ENCODE measurements at places on chromosomes 12 and 14.

GRCh38 chr14:92039719-92040430 is at the start of gene TRIP11:
TSS of gene TRIP11 (minus strand) at chr14:92040059. CDS start at chr14:92039685, 374 bp downstream.
- DNase-seq, result peak; percentile 92

- no peak for DNase-seq
Measured at GRCh38 chr14:58638231-58639197, 752 bp downstream of the DACT1 start.

- no peak for DNase-seq
Measured at GRCh38 chr14:87489196-87489819, 503.7 kb downstream of the GALC start.

- DNase-seq, result no peak
Measured at GRCh38 chr12:94925729-94926128, 77.8 kb downstream of the NDUFA12 start.

GRCh38 chr14:61395115-61395725 is 73.8 kb downstream of the PRKCH start:
- no peak for DNase-seq
